ENCODE measurements at places on chromosomes 5 and 9. TPM values are rescaled to one million over a fixed set of nuclear protein-coding genes. Genes with fewer than 3 reads are reported as not detected.

DNA sequence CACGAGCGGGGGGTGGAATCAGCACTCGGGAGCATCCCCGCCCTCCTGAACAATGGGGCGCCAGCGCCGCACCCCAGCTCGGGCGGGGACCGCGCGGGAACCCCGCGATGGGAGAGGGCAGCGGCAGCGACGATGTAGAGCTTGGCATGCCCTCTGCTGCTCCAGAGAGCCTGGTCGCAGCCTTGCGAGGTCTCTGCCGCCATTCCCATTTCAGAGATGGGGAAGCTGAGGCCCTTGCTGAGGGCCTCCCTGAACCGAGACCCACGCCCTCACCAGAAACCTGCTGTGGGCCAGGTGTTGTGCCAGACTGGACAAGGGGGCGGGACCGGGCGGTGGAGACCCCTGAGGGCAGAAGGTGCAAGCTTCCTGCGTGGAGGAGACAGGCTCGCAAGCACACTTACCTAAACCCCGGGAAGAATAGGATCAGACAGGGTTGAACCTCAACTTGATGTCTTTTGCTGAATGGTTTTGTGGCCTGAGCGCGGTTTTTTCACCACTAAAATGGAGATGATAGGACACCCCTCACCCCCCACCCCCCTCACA, 647 bp upstream of the MEGF9 start:
- no peak for DNase-seq

DNA sequence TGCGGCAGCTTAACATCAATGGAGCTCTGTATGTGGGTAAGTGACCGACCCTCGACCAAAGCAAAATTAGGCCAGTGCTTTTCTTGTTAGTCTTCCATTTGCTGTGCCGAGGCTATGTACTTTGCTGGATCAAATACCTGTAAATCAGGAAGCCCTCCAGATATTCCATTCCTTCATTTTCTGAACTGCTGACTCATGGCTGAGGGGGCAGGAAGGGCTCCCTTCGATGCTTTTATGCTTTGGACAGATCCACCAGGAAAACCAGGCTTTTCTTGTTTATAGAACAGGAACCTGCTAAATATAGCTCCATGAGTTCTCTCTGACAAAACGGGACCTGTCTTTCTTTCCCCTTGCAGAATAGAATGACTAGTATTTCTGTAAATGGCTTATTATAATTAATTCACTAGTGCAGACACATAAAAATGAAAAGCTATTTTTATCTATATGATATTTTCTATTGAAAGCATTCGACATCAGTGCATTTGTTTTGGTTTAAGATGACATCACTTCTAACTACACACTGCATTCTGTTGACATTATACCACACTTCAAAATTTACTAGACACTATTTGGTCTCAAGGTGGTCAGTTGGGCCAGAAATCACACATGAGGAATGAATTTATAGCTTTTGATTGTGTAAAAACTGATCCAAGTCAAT, 93.3 kb downstream of the LIFR start:
- DNase-seq = peak; percentile 72

- DNase-seq = no peak
Measured at GRCh38 chr5:151255621-151256286, 2.8 kb downstream of the GM2A start.

DNA sequence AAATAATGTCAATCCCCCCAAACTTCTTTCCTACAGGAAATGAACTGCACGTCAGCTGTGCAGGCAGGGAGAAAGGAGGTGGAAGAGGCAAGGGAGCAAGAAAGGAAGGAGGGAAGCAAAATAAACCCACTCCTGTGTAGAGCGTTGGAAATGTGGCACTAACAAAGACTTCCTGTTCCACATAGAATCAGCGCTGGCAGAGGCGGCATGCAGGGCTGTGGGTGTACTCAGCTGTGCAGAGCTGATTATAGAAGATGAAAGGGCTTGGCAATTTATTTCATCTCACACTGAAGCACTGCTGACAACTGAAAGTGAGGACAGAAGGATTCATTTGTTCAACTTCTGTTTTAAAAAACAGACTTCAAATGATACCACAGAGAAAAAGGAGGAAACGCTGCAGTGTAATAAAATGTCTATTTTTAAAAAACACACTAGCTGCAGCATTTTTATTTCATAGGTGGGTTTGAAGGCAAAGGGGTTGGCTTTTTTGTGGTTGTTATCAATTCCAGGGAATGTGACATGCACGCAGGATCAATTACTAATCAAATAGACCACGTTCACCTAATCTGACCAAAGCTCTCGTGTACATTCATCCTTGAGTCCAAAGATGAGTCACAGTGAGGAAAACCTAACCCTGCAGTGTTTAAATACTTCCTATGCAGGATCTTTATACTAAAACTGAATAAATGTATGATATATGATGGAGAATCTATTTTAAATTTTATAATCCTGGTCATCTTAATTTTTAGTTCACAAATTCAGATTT, 583.5 kb downstream of the ZNF608 start:
- peak; percentile 21 for DNase-seq

- DNase-seq = no peak
Measured at GRCh38 chr9:13716601-13717321, 437.3 kb upstream of the MPDZ start.

DNA sequence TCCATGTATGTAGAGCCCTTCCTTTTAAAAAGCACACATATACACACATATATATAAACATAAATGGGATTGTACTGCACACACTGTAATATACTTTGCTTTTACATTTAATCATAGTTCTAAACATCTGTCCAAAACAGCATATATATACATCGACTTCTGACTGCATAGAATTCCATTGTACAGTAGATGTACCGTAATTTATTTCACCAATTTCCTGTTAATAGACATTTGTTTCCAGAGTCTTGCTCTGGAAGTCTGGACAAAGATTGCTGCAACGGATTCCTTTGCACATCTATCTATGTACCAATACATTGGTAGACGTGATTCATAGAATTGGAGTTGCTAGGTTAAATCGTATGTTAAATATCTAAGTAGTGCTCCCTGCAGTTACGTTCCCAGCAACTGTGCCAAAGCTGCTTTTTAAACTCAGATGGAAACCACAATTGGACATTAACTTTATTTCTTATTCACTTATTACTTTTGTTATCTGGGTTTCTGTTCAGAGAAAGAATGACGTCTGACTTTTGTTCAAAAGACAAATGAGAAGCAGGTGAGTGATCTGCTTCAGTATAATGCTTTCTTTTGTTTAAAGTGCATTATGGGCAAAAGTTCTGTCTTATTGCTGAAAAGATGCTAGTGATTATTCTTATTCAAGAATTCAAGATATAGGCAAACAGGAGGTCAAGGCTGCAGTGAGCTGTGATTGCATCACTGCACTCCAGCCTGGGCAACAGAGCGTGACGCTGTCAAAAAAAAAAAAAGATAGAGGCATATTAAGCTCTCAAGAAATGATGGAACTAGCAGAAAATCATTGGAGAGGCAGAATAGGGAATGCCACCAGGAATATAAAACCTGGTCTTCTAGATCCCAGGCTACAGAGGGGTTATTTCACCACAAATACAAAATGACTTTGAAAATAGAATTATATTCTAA, 138.2 kb downstream of the FGF1 start:
- DNase-seq = no peak

- DNase-seq = peak; percentile 93
Measured at GRCh38 chr5:87300744-87301143, 33.1 kb downstream of the RASA1 start.

DNA sequence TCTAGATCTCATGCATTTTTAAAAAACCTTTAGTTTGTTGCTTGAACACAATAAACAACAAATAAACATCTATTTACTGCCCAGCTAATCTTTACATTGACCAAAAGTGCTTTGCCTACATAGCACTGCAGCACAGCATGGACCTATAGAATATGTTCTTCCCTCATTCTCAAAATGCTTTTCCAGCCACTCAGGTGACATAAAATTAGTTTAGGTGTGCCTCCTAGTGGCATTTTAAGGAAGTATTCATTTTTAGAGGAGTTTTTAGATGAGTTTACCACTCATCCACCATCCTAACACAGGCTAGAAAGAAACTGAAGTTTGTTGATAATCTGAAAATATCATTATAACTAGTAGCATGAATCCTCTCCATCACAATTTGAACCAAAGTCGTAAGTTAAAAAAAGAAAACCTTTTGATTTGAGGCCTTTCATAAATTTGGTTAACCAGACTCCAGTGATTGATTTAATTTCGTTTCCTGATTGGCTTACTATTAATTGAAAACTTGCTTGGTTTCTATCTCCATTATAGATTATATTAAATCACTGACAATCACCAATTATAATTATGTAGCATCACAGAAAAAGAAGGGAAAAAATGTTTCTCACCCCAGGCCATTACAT, 12.6 kb downstream of the PLGRKT start:
- peak; percentile 35 for DNase-seq

GRCh38 chr5:90873033-90873517, 314.5 kb downstream of the ADGRV1 start:
- DNase-seq = no peak

DNA sequence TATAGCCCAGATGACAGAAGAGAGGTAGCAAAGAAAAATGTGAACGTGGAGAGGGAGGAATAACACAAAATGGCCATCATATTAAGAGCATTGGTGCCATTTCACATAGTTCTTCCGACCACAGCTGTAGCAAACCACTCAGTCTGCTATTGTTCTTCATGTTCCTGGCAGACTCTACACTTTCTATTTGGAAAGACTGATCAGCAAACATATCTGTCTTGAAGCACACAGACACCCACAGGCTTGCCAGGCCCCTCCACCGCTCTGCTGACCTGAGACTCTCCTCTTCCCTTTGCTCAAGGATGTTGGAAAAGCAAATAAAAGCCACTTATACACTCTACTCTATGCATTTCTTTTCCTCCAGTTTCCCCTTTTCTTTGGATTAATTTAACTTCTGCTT, 298.0 kb downstream of the FBXL7 start:
- no peak for DNase-seq

- no peak for DNase-seq
Measured at GRCh38 chr9:87237336-87237735, 260.3 kb upstream of the DAPK1 start.

- DNase-seq = no peak
Measured at GRCh38 chr9:69137311-69137710, 36.8 kb upstream of the TJP2 start.

GRCh38 chr9:137762414-137763061, 115.0 kb upstream of the CACNA1B start:
- DNase-seq = no peak

- DNase-seq = no peak
Measured at GRCh38 chr9:83681490-83681889, 26.3 kb downstream of the UBQLN1 start.

GRCh38 chr5:132377738-132378137, 8.2 kb downstream of the SLC22A5 start:
- DNase-seq = no peak

DNA sequence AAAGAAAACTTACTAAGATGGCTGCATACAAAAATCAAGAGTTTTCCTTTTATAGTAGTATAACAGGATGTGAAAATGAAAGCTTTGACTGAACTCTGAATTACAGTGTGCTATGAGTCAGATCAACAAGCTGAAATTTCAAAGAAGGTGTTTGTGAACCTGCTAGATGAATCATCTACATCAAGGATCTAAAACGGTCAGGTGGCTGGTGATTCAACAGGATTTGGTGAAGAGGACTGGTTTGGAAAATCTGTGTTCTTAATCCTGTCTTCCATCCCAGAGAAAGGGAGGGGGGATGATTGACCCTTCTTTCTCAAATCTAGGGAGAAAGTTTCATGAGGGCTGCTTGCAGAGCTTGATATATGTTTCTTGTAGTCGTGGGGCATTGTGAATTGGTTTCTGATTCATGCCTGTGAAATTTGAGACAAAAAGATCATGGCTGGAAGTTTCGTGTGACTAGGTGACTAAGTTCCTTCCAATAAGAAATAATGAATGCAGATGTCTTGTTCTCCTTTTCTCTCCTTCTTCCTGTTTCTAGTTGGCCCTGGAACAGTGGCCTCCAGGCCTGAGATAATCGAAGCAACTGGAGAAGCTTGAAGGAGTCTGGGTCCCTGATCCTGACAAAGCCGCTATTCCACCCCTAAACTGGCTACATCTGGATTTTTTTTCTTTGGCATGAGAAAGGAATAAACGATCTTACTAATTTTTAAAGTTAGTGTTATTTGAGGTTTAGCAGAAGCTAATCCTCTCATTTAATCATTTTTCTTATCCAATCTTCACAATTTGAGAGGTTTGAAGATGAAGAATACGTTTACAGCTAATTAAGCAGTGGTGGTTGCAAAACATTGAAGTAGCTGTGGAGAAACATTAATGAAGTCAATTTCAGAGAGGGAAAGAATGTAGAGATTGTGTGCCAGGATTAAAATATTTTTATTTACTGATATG, 67.2 kb downstream of the MRPS30 start:
- DNase-seq = peak; percentile 96

- no peak for DNase-seq
Measured at GRCh38 chr9:17280350-17281012, 145.6 kb downstream of the CNTLN start.

GRCh38 chr5:157918811-157919742, 60.1 kb upstream of the CLINT1 start:
- no peak for DNase-seq

DNA sequence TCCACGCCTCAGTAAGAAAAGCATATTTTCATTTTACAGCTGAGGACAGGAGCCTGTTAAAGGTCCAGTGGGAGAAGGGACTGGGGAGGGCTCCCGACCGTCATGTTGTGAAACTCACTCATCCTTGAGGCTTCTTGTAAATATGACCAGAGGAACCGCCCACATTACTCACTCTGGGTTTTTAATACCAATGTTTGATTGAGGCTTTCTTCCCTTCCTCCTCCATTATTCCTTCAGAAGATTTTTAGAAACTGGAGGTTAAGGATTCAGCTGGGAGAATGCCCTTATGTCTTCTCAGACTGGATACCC, 61.4 kb upstream of the GLRX start:
- DNase-seq = peak; percentile 35

DNA sequence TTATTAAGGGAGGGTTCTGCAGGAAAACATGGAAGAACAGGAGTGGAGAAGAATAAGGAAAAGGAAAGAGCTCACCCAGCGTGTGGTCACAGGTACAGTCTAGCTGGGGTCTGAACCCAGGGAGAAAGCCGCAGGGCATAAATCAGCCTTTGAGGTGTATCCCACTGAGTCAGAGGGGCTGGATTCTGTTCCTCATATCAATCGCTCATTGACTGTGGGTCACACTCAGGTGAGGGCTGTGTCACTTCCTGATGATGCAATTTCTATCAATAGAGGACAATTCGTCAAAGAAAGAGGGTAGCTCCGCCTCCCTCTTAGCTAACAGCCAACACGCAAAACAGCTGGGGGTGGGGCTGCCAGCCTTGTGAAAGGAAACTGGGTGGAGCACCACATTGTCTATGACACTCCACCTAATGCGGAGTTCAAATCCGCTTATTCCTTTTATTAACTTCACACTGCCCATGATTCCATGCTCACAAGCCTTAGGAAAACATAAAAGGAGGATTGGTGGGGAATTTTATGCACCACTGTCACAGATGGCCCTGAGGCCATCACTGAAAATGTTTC, 176.2 kb downstream of the ICE1 start:
- peak; percentile 9 for DNase-seq

KIAA1191 gene
- total RNA-seq = 94.4 TPM

TRIM14 gene
- total RNA-seq = 20.6 TPM

NEUROG1 gene
- not detected for total RNA-seq

FCHO2 gene
- total RNA-seq = 12.9 TPM

TTC1 gene
- 167 TPM for total RNA-seq

FGF1 gene
- total RNA-seq = 1.8 TPM

FBXL7 gene
- total RNA-seq = 4.0 TPM

ALDOB gene
- not detected for total RNA-seq

PLPPR1 gene
- total RNA-seq = not detected

Measured in A172 (cell line).